ENCODE measurements at places on chromosomes 1 and 21. TPM values are rescaled to one million over a fixed set of nuclear protein-coding genes. Genes with fewer than 3 reads are reported as not detected.
A peak's percentile ranks its signal among the peaks of the same experiment; 100 is the strongest.

Gene DNASE2B
- total RNA-seq, result 0.17 TPM

Gene SPRR2A
- not detected for total RNA-seq

DNA sequence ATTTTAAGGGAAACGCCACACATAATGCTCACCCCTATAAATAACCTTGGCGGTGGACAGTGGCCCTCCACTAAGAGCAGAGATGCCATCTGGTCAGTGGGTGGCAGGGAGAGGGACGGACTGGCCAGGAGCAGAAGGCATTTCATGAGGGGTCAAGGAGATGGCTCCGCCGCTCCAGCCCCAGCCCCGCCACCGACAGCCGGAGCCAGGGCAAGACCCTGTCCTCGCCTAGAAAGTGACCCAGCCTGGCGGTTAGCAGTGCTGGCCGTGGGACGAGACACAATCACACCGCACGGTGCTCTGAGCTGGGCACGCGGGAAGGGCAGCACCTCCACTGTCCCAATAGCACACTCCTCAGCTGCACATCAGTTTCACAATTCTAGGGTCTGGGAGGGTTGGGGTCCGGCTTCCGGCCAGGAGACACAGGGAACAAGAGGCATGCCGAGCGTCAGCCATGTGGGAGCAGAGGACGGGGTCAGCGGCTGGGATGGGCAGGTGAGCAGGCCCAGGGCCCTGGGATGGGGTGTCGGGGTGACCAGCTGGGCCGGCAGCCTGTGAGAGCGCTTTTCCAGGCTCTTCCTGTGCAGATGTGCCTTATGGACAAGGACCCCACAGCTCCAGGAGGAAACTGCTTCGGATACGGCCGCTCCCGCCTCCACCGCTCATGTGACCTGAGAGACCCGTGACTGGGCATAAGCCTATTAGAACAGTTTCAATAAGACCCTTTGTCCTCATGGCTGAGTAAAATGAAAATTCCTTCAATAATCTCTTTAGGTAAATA lies 5.7 kb downstream of the SLC19A1 start:
- DNase-seq, result no peak

- peak; percentile 10 for DNase-seq
Measured at GRCh38 chr1:236394879-236395229, 768 bp downstream of the EDARADD start.

DNA sequence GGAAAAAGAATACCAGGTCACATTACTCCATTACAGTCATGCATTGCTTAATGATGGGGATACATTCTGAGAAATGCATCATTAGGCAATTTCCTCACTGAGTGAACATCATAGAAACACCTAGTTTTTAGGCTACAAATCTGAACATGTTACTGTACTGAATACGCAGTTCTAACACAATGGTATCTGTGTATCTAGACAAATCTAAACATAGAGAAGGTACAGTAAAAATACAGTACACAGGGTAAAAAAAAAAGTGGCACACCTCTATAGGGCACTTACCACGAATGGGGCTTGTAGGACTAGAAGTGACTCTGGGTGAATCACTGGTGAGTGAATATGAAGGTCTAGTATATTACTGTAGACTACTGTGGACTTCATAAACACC lies 115.7 kb downstream of the AKT3 start:
- DNase-seq, result no peak
